ENCODE measurements at places on chromosomes 3 and 15.

DNA sequence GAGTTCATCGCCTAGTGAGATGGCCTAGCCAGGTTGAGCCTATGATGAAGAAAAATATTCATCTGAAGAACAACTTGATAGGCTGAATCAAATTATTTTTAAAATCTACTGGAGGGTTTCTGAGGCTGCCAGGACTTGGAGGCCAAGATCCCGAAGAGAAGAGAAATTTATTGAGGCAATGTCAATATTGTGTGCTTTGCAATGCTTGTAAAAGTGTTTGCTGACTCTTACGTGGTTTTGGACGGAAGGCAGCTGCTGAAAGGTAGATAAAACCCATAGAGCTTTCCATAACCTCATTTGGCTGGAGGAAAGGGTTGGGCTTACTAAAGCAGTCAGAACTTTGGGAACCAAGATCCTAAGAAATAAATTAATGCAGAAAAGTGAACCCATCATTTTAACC is 361.0 kb upstream of the IL12A start:
- DNase-seq = no peak

DNA sequence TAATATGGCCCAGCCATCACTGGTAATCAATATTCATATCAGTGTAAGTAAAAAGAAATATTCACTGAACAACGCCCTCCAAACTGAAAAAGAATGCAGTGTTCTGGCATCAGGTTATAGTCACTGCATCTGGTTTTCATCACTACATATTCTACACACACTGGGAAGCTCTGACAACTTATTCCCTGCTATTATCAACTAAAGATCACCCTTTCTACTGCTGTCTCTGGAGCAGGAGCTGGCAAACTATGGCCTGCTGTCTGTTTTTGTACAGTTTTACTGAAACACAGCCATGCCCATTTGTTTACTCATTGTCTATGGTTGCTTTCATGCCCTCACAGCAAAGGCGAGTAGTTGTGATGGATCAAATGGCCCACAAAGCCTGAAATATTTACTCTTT is 35.3 kb downstream of the TUBGCP4 start:
- no peak for DNase-seq

- DNase-seq = no peak
These were observed 350.5 kb upstream of the ICE2 start for GRCh38 chr15:60829416-60829815.

DNA sequence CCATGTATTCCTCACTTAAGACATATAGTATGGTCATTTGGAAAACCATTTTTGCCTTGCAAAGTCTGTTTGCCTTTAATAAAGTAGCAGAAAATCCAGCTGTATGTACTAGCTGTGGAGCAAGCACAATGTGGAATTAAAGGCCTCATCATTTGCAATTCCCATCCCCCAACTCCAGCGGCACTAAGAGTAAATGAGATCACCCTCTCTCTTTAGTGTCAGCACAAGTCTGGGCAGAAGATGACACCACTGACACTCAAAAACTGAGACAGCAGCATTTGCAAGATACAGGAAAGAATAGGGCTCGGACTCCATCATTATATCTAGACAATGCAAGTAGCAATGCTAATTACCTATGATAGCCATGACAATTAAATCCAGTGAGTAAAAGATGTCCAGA is 24.7 kb upstream of the DYNC1LI1 start:
- DNase-seq = no peak

GRCh38 chr3:142929109-142929508 is 34.4 kb downstream of the PAQR9 start:
- no peak for DNase-seq

DNA sequence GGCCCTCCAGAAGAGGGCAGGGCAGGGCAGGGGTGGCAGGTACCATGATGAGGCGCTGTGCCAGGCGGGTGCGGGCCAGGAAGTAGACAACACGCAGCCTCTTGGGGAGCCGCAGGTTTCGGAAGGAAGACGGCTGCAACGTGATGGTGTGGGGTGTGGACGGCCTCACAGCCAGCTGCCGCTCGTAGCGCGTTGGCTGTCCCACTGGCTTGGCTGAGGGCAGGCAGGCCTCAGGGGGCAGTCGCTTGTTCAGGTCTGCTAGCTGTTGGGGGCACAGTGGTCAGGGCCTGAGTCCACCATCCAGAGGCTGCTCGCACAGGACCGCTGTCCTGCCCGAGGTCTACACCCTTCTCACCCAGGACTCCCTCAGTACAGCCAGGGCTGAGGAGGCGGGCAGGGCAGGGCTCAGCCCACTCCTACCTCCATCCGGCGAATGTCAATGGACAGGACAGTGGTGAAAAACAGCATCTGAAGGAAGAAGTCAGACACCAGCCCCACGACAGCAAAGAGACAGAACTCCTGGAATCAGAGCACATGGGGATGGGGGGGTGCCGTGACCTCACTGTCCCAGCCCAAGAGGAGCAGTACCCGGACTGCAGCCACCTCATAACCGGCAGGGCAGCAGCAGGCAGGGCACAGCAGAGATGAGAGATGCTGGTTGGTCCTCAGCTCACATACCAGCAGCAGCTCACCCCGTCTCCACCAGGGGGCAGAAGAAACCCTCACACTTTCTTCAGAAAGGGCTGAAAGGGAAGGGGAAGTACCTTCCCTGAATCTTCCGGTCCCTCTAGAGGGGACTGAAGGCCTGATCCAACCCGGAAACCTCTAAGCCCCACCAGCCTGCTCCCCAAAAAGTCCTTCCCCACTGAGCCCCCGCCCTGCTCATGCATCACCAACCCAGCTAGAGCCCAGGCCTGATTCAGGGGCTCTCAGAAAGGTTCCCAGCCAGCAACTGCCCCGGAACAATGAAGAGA is 40.0 kb downstream of the PTPN23 start:
- DNase-seq = peak; percentile 73

- DNase-seq = no peak
These were observed 38.4 kb upstream of the CGNL1 start for GRCh38 chr15:57337868-57338411.

GRCh38 chr15:76172782-76173181 is 113.0 kb downstream of the TMEM266 start:
- DNase-seq = no peak

GRCh38 chr3:150414959-150415358 is 6.9 kb downstream of the TSC22D2 start:
- no peak for DNase-seq

- DNase-seq = peak; percentile 72
These were observed 28.3 kb downstream of the RUVBL1 start for GRCh38 chr3:128095222-128095703.

All from stimulated activated CD4-positive, alpha-beta T cell treated with anti-CD3 and anti-CD28 coated beads, Interleukin-12 subunit alpha, Interleukin-12 subunit beta, amount 100 ng/mL, for 24 hours (primary cell).